ENCODE measurements at places on chromosomes 12 and 14. TPM values are rescaled to one million over a fixed set of nuclear protein-coding genes. Genes with fewer than 3 reads are reported as not detected.

DNA sequence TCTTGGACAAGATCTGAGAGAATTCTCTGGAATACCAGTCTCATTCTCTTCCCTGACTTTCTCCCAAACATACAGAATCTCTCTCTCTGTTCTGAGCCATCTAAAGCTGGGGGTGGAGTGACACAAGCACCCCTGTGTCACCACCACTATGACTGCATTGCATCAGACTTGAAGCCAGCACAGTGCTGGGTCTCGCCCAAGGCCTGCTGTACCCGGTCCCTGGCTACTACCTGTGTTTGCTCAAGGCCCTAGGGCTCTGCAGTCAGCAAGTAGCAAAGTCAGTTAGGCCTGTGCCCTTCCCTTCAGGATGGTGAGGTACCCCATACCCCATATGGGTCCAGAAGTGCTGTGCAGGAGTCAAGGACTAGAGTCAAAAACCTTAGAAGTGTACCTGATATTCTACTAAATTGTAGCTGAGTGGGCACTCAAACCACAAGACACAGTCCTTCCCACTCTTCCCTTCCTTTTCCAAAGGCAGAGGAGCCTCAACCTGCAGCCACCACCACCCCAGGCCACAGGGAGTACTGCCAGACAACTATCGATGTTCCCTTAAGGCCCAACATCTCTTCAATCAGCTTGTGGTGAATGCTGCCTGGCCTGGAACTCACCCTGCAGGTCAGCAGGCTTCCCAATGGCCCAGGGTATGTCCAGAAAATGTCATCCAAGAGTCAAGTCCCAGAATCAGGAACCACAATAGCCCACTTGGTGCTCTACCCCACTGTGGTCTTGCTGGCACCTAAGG lies 21.2 kb upstream of the RDH16 start:
- no peak for DNase-seq

DNA sequence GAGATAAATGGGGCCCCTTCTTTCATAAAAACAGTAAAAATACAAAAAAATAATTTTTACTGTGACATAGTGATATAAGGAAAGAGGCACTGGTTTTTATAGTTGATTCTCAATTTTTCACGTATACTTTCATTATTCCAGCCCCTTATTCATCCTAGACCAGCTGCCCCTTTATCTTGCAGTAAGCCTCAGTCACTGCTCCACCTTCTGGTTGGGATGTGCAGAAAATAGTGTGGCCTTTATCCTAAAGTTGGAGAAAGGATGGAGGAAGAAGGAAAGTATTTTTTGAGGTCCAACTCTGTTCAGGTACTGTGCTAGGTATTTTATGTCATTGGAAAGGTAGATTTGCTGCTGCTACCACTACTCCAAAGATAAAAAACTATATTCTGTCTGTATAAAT lies 172.7 kb downstream of the ANO6 start:
- peak; percentile 47 for DNase-seq

DNA sequence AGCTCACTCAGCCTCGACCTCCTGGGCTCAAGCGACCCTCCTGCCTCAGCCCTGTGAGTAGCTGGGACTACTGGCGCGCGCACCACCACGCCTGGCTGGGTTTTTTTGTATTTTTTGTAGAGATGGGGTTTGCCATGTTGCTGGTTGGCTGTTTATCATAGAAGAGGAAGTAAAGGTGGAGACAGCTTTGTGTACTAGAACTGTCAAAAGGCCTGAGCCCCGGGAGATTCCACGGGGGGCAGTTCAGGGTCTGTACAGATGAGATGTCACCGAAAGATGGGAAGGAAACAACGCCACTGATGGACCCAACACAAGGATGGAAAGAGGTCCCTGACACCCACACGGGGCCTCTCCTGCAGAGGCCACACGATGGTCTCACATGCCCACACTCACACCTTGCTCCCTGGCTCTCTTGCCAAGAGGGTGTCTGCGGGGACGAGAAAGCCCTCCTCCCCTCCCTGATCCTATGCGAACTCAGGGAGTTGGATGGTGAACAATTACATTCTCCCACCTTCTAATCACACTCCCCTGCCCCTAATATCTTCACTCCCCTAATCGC lies 66.6 kb downstream of the KDM2B start:
- DNase-seq: no peak

GRCh38 chr12:14995583-14996425 lies 23.0 kb downstream of the PDE6H start:
- peak; percentile 42 for DNase-seq

DNA sequence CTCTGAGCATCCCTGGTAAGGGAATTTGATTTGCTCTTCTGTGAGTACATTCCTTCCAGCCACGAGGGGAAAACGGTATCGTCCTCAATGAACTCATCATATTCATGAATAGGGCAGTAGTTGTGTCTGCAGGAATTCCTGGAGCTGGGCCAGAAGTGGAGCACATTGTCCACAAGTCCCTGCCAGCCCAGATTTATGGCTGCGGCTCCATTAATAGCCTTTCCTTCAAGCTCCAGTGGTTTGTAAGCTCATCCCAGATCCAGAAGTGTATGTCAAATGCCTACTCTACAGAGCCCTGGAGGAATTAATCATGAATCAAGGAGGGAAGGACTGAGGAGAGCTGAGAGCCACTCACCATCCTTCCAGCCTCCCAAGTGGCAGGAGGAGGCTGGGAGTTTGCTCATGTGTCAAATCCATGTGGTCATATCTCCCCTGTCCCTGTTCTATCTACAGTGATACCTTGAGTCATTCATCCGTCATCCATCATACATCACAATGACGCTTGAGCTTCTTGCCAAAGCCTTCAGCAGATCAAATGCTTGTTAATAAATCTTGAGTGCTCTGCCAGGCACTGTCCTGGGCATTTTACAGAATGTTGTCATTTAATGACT lies 65.5 kb downstream of the SVOP start:
- DNase-seq: no peak

Gene TNFAIP2
- total RNA-seq: 397 TPM

DNA sequence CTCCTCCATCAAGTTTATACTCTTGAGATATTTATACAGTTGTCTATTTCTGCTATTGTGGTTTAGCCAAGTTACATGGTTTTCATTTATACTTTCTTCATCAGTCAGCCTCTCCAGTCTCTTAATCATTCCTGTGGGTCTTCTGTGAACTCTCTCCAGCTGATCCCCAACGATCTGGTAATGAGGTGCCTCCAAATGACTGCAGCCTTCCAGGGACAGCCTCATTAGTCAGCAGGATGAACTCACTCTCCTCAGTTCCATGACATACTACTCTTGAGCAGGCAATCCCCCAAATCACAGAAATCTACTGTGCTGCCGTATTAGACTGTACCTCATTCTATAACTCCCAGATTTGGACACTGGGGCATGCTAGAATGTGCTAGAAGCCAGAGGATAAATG lies 15.3 kb downstream of the AREL1 start:
- DNase-seq: no peak
